Right forelimb (tissue), 1 donor: ENCODE measurements at places on chromosomes 6 and 20.

GRCh38 chr20:9441948-9442347 is 72.4 kb upstream of the LAMP5 start:
- DNase-seq, result no peak

- no peak for DNase-seq
Measured at GRCh38 chr20:24148372-24148771, 159.8 kb upstream of the GGTLC1 start.

DNA sequence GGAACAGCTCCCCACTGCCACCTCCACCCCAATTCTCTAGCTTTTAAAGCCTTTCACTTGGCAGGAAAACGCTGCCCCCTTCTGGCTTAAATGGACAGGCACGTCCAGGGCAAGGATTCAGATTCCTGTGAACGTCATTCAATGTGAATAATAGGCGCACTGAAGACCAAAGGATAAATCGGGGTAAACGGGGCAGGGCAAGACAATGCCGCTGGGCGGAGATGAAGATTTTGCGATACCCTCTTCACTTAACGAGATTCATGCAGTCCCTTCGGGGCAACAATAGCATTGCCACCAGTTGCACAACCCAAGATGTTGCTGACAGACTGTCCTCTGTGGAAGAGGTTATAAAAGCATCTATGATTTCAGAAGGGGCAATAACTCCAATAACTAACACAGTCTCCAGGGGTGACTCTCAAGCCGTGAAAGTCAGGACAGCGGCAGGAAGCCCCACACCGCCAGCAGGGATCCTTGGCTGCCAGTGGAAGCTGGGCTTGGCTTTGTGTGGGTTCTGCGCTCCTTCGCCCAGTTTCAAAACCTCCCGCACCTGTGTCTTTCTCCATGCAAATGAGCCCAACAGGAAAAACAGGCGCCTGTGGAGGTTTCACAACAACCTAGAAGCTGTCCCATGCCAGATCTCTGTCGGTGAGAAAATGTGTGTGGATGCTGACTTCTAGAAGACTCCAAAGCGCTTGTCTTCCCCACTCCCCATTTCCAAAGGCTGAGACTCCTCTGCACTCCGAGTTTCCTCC is 291.8 kb downstream of the BMP7 start:
- no peak for DNase-seq

GRCh38 chr6:44221961-44222335 is 1.4 kb upstream of the SLC29A1 start:
- DNase-seq, result no peak

DNA sequence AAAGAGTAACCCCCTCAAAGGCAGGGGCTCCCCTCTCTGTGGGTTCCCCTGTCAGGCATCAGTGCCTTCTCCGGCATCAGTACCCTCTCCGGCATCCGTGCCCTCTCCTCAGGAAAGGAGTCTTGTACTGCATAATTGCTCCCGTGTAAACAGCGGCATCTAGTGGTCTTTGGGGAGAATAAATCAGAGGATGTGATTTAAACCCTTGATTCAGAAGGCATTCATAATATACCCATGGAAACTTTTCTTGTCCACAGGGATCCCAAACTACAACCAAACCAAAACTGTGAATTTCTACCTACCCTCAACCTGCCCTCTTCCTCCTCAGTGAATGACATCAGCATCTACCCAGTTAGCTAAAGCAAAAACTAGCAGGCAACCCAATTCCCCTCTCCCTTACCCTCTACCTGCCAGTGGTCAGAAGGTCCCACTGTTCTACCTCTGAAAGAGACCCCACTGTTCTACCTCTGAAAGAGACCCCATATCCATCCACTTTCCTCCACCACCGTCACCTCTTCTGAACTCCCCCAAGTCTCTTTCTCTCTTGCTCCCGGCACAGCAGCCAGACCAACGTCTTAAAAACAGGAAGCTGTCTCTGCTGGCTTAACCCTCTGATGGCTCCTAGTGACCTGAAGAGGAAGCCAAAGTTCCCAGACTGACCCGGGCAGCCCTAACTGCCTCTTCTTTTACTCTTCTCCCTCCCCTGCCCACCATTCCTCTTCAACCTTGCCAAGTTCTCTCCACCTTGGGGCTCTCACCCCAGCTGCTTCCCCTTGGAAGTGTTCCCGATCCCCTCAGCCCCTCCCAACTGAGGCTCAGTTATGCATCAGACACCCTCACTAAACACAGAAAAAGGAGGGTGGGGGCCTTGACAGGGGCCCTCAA is 27.2 kb downstream of the UBE2V1 start:
- no peak for DNase-seq

DNA sequence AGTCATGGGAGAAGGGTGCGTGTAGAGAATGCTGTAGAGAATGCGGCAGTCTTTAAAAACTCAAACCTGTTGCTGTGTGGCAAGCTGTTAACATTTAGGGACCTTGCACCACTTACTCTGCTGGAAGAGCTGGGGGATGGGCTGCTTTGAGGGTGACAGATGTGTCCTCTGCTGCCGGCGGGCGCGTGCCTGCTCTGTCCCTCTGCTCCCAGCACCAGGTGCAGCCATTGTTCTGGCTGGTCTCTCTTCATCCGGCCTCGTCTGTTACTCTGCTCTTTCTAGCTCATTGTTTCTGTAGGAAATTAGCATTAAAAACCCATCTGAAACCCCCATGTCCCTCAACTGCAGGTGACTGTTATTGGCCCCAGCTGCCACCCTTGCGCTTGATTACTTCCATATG is 78.5 kb downstream of the CBFA2T2 start:
- DNase-seq, result peak; percentile 52

- no peak for DNase-seq
Measured at GRCh38 chr6:35587167-35587566, 74.5 kb upstream of the TULP1 start.

DNA sequence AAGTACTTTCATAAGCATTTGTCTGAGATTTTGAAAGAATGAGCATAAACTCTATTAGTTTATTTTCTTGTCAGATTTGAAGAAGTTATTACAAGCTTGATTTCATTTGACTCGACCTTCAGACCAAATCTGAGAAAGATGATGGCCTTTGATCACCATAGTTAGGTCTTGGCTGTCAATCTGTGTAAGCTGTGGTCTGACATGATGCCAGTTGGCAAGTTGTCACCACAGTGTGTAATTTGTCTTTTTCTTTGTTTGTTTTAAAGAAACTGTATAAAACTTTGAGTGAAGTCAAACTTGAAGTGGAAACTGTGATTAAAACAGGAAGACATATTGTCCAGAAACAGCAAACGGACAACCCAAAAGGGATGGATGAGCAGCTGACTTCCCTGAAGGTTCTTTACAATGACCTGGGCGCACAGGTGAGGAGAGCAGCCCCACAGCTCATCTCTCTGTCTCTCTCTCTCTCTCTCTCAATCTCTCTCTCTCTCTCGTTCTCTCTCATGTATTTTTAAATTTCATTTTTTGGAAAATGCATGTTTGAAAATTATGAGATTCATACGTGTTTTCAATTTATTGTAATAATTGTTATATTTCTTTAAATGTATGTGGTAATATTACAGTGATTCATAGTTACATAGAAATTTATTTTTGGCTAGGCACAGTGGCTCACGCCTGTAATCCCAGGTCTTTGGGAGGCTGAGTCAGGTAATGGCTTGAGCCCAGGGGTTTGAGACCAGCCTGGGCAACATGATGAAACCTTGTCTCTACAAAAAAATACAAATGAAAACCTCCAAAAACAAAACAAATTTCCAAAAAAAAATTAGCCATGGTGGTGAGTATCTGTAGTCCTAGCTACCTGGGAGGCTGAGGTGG is 208.1 kb downstream of the UTRN start:
- no peak for DNase-seq

DNA sequence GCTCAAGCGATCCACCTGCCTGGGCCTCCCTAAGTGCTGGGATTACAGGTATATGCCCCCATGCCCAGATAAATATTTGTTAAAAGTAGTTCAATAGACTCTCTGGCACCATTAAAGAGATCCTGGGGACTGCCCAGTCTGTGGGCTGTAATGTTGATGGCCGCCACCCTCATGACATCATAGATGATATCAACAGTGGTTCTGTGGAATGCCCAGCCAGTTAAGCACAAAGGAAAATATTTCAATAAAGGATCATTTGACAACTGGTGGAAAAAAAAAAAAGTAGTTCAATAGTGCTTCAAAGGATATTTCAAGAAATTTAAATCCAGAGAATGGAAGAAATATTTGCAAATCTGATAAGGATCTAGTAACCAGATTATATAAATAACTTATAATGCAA is 1.5 kb upstream of the CRIP3 start:
- DNase-seq, result no peak

DNA sequence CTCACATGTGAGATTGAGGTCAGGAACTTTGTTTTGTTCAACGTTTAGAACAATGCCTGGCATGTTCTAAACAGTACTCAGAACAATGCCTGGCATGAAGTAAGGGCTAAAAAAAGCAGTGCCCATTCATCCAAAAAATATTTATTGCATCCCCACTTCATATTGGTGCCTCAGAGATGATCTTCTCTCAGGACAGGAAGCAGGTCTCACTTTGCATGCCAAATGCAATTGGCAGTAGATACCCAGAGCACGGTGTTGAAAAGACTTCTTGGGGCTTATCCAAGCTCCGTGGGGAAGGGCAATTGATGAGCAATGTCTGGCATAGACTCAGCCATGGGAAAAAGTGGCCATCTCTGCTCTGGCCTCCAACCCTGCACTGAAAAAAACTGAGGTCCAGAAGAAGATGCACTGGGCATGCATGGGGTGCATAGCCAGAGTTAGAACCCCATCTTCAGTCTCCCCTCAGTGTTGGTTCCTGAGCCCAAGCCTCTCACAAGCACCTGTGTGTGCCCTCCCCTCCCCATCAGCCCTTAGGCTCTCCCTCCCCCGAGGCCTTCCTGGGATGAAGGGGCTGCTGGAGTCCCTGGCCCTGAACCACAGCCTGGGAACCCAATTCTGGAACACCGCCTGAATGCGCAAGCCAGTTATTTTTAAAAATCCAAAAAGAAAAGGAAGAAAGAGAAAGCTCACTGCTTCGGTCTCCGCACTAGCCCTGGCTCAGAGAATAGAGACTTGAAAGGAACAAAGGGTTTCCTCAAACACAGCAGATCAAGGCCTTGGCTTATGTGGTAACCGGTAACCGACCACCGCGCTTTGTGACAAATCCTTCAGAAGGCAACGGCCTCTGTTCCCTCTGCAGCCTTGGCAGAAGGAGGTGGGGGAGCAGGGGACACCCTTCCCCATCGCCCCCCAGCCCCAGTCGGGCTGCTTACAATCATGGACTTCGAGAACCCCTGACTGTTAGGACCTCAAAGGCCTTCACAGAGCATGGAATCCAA is 78.5 kb upstream of the SIRPA start:
- DNase-seq, result no peak

DNA sequence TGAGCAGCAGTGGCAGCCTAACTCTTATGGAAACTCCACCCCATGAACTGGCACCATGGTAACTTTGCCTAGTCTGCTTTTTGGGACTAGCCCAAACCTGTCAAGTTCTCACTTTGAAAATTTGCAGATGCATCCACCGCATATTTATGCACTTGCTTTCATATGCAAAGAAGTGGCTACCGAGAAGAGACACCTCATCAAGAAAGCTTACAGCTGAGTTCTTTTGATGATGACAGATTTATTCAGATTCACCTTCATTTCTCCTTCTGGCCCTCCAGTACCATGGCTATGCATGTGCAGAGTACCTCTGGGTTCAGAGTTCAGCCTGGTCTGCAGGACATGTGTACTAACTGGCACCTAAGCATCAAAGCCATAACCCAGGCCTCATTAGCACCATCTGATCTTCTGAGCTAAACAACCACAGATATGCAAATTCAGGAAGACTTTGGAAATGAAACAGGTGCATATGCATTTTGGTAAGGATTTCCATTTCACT is 154.3 kb upstream of the TENT5A start:
- DNase-seq, result no peak

DNA sequence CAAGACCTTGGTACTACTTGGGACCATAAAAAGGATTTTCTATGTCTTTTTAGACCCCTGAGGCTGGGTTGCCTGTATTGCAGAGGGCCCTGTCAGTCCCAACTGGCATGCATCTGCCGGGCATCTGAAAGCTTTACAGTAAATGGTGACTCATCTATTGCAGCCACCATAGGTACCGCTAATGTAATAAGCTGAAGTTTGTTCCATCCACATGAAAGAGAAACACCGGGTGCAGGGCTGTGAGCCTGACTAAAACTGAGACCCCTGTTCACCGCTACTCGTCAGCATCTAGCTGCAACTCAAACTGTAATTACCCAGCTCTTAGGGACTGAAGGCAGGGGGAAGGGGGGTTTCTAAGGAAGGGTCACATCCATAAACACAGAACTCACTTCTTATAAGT is 49.5 kb downstream of the TRERF1 start:
- DNase-seq, result no peak

GRCh38 chr20:51661609-51662178 is 106.5 kb downstream of the ATP9A start:
- DNase-seq, result no peak

GRCh38 chr6:149267072-149267471 is 50.4 kb upstream of the TAB2 start:
- no peak for DNase-seq

DNA sequence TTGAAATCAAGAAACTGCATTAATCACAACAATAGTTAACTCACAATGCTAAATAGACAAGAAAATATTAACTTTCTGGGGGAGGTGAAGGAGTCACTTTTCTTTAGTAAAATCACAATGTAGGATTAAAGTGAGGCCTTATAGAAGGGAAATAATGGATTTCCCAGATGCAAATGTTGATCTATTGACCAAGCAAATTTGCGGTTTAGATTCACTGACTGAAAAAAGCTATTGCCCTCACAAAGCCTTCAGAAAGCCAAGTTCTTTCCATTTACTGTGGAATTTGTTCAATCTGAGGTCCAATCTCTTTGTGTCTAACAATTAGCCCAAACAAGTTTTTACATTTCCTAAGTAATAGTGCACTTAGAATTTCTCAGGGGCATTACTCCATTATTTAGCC is 95.1 kb upstream of the PTCHD4 start:
- no peak for DNase-seq

- no peak for DNase-seq
Measured at GRCh38 chr20:11847827-11848226, 69.9 kb upstream of the BTBD3 start.

- no peak for DNase-seq
Measured at GRCh38 chr6:2982426-2983117, 11.2 kb upstream of the SERPINB6 start.

DNA sequence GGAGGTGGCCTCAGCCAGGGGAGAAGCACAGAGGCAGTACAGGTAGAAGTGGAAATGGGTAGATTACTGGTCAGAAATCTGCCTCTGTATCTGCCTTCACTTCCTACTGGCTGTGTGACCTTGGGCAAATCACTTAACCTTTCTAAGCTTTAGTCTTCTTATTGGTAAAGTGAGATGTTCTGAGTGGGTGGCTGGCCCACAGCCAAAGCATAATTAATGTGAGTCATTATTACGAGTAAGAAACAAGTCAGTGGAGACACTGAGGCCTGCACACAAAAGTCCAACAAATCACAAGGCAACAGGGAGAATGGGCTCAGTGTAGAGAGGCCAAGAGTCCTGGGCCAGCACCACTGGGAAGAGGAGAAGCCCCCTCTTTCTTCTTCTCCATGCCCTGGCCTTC is 39.1 kb downstream of the NRN1 start:
- no peak for DNase-seq

- DNase-seq, result no peak
Measured at GRCh38 chr6:89508755-89509563, 76.0 kb downstream of the ANKRD6 start.
